ENCODE measurements at places on chromosomes 5 and 9. TPM values are rescaled to one million over a fixed set of nuclear protein-coding genes. Genes with fewer than 3 reads are reported as not detected.

The GPRIN1 gene
- 5.9 TPM for total RNA-seq

The TSTD2 gene
- total RNA-seq, result 45.7 TPM

GRCh38 chr9:132670457-132671391 is at the start of gene GTF3C4:
Gene GTF3C4, plus strand, starts transcription at chr9:132670464. Its CDS starts 135 bp downstream, at chr9:132670599.
- no peaks in the 10 kb centered on the region for H3K27me3 ChIP-seq
- peak within 1 kb of the TSS; percentile 98 for H3K27ac ChIP-seq
- H3K4me1 ChIP-seq, result peaks cover 21% of the 10 kb centered on the region
- H3K4me3 ChIP-seq, result peak within 1 kb of the TSS; percentile 92
- peak; percentile 29 for DNase-seq

DNA sequence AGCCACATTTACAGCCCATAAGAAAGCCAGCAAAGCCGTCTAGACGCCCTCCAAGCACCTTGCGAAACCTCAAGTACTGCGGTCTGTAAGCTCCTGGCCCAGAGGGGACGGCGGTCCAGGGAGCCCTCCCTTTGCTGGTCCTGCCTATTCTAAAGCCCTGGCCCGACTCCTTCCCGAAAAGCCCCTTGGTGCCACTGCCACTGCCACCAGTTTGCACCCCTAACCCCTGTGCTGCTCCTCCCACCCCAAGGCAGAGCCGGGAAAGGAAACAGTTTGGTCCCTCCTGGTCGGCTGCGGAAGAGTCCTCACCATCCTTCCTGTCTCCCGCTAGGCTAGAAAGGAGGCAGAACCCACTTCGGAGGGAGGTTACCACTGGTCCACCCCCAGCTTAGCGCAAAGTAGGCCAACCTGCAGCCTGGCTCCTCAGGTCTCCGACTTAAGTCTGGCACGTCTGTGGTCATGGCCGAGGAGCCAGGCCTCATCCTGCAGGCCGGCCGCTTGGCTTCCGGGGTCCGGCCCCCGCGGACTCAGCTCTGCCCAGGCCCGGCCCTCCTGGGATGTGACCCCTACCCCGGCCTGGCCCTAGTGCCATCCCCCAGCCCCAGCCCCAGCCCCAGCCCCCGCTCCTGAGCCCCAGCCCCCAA is 916 bp downstream of the TOR1A start:
- no peak for DNase-seq
- peak overlapping the region; percentile 69 for H3K27ac ChIP-seq
- H3K27me3 ChIP-seq, result no peaks in the 10 kb centered on the region
- peak overlapping the region; percentile 81 for H3K4me3 ChIP-seq
- peaks cover 10% of the 10 kb centered on the region for H3K36me3 ChIP-seq

The NUTM2G gene
- not detected for total RNA-seq

DNA sequence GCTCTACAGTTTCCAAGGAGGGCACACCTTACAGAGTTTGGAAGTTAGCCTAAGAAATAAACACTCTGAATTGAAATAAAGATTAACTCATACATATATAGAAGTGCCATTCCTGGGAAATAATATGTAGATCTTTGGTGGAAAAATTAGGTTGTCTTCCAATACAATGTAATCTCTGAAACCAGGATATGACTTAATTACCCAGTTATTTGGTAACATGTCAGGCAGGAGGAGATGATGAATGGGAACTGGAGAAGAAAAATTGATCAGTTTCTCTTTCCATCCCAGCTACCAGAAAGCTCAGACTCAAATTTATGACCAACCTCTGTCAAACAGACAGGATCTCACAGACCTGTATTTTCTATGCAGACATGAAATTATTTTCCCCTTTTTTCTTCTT is 215.2 kb upstream of the SNX2 start:
- no peak overlapping the region for H3K4me3 ChIP-seq
- H3K27ac ChIP-seq, result no peak overlapping the region
- H3K4me1 ChIP-seq, result peaks cover 4% of the 10 kb centered on the region
- no peaks in the 10 kb centered on the region for H3K36me3 ChIP-seq

GRCh38 chr5:148306446-148306845 is 5.8 kb upstream of the SPINK7 start:
- H3K4me1 ChIP-seq, result peaks cover 2% of the 10 kb centered on the region
- peaks cover 9% of the 10 kb centered on the region for H3K36me3 ChIP-seq
- no peak overlapping the region for H3K27ac ChIP-seq
- DNase-seq, result no peak
- H3K27me3 ChIP-seq, result no peaks in the 10 kb centered on the region

The DHFR gene
- 45.4 TPM for total RNA-seq

GRCh38 chr9:107869111-107869510 is 379.5 kb upstream of the KLF4 start:
- no peaks in the 10 kb centered on the region for H3K36me3 ChIP-seq
- peaks cover 80% of the 10 kb centered on the region for H3K27me3 ChIP-seq
- H3K27ac ChIP-seq, result no peak overlapping the region
- DNase-seq, result no peak
- no peak overlapping the region for H3K4me3 ChIP-seq

DNA sequence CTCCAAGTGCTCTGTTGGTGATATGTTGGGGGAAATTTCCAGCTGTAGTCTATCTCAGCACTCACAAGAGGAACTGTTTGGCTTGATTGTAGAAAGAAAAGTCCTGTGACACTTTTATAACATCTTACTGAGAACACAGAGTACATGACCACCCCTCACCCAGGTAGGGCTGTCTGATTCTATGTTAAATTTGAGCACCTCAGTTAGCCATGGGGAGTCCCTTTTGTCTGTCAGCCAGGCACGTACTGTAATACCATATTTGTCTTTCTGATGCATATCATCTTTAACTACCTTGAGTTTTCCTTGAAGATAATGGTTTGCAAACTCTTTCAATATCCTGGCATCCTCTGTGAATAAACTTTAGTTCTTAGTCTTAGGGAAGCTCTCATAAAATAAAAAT is 164.5 kb downstream of the IZUMO3 start:
- no peaks in the 10 kb centered on the region for H3K4me1 ChIP-seq
- no peak for DNase-seq
- H3K4me3 ChIP-seq, result no peak overlapping the region
- no peaks in the 10 kb centered on the region for H3K27me3 ChIP-seq
- H3K36me3 ChIP-seq, result no peaks in the 10 kb centered on the region

The PDZD2 gene
- total RNA-seq, result 2.4 TPM

The IL3 gene
- not detected for total RNA-seq

GRCh38 chr5:16906255-16906654 is 29.8 kb downstream of the MYO10 start:
- peaks cover 9% of the 10 kb centered on the region for H3K4me1 ChIP-seq
- no peak overlapping the region for H3K27ac ChIP-seq
- no peaks in the 10 kb centered on the region for H3K27me3 ChIP-seq
- H3K36me3 ChIP-seq, result peaks cover 5% of the 10 kb centered on the region

The MAP1B gene
- total RNA-seq, result 63.8 TPM

GRCh38 chr9:7171396-7172153 is 413.8 kb downstream of the KDM4C start:
- no peak overlapping the region for H3K4me3 ChIP-seq
- DNase-seq, result no peak
- peaks cover 11% of the 10 kb centered on the region for H3K36me3 ChIP-seq

The LHX6 gene
- total RNA-seq, result 1.6 TPM

GRCh38 chr9:115030006-115030405 is 88.0 kb downstream of the TNC start:
- H3K36me3 ChIP-seq, result no peaks in the 10 kb centered on the region
- DNase-seq, result no peak
- no peak overlapping the region for H3K4me3 ChIP-seq
- no peak overlapping the region for H3K27ac ChIP-seq
- peaks cover 23% of the 10 kb centered on the region for H3K4me1 ChIP-seq

The F2RL1 gene
- 6.5 TPM for total RNA-seq

- H3K4me1 ChIP-seq, result no peaks in the 10 kb centered on the region
- no peak for DNase-seq
- no peak overlapping the region for H3K4me3 ChIP-seq
- H3K27ac ChIP-seq, result no peak overlapping the region
- no peaks in the 10 kb centered on the region for H3K36me3 ChIP-seq
- H3K27me3 ChIP-seq, result peaks cover 22% of the 10 kb centered on the region
Observed at GRCh38 chr9:126169736-126170135, 156.9 kb upstream of the MVB12B start.

The CCDC183 gene
- total RNA-seq, result 9.0 TPM

DNA sequence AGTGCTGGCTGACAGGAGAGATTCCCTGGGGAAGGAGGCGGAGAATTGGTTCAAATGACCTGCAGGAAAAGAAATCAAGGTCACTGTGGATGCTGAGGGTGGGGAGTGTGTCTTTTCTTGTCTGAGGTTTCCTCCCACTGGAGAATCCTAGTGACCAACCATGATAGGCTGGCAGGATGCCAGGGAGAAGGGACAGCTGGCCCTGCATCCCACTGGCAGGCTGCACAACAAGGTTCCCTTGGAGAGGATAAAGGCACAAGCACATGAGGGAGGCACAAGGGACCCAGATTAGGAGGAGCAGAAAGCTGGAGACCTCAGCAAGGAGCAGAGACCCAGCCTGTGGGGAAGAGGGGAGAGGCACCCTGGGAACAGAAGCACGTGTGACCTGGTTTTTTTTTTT is 11.4 kb upstream of the ZDHHC12 start:
- no peaks in the 10 kb centered on the region for H3K27me3 ChIP-seq
- H3K4me1 ChIP-seq, result no peaks in the 10 kb centered on the region
- DNase-seq, result no peak
- no peak overlapping the region for H3K27ac ChIP-seq
- peaks cover 8% of the 10 kb centered on the region for H3K36me3 ChIP-seq
- no peak overlapping the region for H3K4me3 ChIP-seq

The SURF6 gene
- total RNA-seq, result 21.3 TPM

The SV2C gene
- total RNA-seq, result 0.27 TPM

DNA sequence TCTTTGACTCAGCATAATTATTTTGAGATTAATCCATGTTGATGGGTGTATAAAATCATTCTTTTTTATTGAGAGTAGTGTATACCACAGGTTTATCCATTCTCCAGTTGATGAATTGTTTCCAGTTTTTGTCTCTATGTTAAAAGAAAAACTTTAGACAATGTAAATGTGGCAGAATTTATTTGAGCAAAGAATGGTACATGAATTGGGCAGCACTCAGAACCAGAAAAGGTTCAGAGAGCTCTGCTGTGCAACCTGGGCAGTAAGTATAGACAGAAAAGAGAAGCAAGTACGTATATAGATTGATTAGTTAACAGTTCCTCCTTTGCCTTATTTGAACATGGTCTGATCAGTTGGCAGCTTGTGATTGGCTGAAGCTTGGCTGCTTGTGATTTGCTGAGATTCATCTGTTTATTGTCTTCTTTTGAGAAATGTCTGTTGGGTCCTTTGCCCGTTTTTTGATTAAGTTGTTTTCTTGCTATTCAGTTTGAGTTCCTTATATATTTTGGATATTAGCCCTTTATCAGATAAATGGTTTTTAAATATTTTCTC is 41.4 kb downstream of the CDC42SE2 start:
- no peaks in the 10 kb centered on the region for H3K27me3 ChIP-seq
- H3K4me1 ChIP-seq, result peaks cover 14% of the 10 kb centered on the region
- no peak overlapping the region for H3K27ac ChIP-seq
- H3K4me3 ChIP-seq, result no peak overlapping the region
- DNase-seq, result no peak

DNA sequence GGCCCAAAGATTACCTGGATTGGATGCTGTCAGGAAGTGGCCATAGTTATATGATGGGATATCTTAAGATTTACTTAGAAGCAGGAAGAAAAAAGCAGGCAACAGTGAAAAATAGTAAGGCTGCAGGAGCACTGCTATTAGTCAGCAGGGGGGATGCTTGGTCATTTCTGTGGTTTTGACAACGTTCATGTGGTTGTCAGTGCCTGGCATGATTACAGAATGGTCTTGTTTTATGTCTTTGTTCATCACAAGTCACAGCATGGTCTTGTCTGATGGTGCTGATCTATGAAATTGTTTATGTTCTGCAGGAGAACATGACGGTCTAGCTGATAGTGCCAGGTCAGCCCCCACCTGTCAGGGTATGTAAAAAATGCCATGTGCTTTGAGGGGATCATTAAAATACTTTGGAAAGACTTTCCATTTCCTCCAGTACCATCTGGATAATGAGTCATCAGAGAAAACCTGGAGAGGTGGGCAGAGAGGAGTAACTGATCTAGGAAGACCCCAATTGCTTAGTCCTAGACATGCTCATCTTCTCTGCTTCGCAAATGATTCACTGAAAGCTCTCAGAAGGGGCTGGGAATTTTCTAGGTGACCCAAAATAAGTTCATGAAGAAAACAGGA is 48.5 kb downstream of the PLGRKT start:
- H3K4me3 ChIP-seq, result no peak overlapping the region
- H3K4me1 ChIP-seq, result no peaks in the 10 kb centered on the region
- no peak overlapping the region for H3K27ac ChIP-seq
- no peaks in the 10 kb centered on the region for H3K27me3 ChIP-seq
- no peaks in the 10 kb centered on the region for H3K36me3 ChIP-seq

DNA sequence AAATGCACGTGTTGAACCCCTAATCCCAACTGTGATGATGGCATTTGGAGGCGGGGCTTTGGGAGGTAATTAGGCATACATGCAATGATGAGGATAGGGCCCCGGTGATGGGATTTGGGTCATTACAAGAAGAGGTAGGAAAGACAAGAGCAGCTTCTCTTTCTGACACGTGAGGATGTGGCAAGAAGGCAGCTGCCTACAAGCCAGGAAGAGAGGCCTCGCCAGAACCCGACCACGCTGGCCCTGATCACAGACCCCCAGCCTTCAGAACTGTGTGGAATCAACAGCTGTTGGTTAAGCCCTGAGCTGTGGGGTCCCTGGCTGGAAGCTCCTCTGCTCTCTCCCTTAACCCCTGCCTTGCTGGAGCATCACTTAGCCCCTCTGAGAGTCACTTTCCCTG is 57.5 kb downstream of the COL23A1 start:
- H3K36me3 ChIP-seq, result no peaks in the 10 kb centered on the region
- no peak overlapping the region for H3K27ac ChIP-seq
- H3K4me1 ChIP-seq, result no peaks in the 10 kb centered on the region
- no peak overlapping the region for H3K4me3 ChIP-seq

- peaks cover 11% of the 10 kb centered on the region for H3K27me3 ChIP-seq
- no peaks in the 10 kb centered on the region for H3K36me3 ChIP-seq
- no peak for DNase-seq
- H3K27ac ChIP-seq, result no peak overlapping the region
- peaks cover 32% of the 10 kb centered on the region for H3K4me1 ChIP-seq
Observed at GRCh38 chr9:129177443-129177790, 644 bp downstream of the IER5L start.

The SELENOP gene
- total RNA-seq, result 86.3 TPM
